ENCODE measurements at places on chromosomes 4 and X.
A peak's percentile ranks its signal among the peaks of the same experiment; 100 is the strongest.

DNA sequence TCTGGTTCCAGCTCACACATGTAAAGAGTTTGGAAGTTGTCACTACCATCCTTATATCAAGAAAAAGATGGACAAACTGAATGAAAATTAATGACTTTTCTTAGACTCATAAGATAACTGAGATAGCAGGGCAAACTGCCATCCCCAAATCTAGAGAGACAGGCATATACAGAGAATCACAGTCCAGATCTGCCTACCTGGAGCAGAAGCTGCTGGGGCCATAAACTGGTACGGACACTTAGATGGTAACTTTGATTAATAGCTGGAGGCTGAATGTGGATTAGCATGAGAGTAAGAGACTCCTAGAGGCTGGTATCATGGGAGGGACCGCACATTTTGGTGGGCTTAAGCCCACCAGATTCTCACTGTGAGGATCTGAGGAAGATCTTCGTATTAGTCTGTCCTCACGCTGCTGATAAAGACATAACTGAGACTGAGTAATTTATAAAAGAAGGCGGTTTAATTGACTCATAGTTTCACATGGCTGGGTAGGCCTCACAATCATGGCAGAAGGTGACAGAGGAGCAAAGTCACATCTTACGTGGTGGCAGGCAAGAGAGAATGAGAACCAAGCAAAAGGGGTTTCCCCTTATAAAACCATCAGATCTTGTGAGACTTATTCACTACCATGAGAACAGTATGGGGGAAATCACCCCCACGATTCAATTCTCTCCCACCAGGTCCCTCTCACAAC is 10.8 kb upstream of the POLA1 start:
- DNase-seq, result peak; percentile 2

DNA sequence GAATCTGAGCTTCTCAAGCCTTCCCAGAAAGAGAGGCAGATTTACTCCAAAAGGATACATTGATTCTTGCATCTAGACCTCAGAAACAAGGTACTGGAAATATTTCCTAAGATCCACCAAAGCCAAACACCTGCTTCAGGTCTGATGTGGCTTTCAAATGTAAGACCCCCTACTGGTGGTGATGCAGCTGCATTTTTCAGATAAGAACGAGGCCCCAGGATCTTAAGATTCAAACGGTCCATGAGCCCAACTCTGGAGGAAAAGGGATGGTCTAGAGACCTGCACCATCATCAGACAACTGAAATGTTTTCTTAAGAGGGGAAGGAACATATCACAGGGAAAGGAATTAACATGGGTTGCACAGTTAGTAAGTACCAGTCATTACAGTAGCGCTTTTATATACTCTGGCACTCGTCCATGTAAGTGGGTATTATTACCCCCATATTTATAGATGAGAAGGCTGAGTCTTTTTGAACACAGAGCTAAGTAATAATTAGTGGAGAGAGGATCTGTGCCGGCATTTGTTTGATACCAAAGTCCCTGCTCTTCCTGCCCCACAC is 73.7 kb downstream of the LEF1 start:
- no peak for DNase-seq

DNA sequence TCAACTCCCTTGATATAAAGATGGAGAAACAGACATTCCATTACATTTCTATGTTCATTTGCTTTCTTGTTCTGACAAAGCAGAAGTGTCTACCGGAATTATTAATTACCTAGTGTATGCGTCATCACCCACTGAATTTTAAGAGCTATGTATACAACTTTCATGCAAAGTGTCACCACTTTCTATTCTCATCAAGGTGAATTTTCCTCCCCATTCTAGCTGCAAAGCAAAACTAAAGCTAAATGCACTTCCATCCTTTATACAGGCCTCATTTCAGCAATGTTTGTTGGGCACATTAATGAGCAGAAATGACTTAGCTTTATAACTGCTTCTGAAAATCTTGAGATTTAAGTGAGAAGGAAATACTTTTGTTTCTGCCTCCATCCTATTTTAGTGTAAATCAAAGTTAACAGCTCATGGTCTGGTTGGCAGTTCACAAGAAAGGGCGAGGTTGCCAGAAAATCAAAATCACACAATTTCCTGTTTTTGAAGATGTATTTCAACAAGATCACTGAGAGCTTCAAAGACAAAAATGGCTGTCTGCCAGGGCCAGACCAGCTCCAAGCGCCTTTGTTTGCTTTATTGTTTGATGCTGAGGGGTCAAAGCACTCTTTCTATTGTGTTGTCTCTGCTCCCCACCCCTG is 7.2 kb upstream of the FAM9C start:
- DNase-seq, result no peak

DNA sequence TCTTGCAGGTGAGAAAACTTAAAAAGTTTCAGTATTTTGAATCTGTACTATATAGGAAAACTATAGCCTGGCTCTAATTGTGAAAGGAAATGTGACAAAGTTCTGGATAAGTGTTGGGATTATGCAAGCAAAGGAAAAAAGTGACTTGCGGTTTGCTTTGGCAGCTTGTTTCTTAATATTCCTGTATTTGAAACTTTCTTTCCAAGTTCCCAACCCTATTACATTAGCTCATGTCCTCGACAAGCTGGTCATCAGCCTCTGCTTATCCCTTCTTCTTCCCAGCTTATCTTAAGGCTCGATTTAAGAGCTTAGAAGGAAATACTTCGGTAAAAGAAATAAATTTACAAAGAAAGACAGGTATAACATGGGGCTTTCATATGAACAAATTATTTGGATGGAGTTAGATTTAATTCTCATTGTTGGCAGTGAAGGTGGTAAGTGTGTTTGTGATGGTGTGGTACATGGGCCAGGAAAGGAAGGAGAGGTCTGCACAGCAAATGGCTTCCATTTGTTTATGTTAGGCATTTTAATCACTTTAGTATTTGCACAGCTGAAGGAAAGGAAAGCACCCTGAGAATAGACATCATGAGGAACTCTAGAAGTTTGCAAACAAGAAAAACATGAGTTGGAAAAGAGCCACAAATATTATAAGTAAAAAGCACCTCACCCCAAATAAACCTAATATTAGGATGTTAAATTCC is 5.1 kb upstream of the MYOZ2 start:
- DNase-seq, result no peak

GRCh38 chrX:151973851-151974335 is 583 bp downstream of the GABRE start:
- no peak for DNase-seq

DNA sequence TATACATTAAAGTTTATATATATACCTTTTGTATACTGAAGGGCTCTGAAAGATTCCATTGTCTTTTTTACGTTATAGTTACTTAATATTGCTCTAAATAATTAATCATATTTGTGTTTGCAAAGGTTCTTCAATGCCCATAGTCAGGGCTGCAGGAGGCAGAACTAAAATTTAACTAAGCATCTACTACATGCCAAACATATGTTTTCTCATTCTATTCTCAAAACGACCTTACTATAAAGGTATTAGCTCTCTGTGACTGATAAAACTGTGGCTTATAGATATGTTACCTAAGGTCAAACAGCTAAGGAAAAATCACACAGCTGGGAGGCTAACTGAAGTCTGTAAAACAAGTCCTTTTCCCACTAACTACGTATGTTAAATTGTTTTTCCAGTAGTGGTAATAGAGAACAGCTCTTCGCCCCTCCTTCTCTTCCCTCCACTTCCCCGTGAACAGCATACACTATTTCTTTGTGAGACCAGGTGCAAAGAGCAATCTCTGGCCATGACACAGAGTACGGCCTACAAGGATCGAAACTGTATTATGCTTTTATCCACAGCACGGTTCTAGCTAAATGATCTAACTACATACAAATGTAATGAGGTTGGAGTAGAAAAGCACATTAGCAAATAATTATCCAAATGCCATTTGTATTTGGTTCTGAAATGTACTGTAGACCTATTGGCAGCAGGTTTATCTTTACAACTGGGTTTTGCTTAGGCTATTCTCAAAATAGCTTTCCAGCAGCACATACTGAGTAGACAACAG is 1.7 kb downstream of the CNOT6L start:
- DNase-seq, result no peak

GRCh38 chr4:26685250-26685649 is 101.4 kb downstream of the TBC1D19 start:
- DNase-seq, result no peak

- no peak for DNase-seq
Measured at GRCh38 chr4:6595897-6596537, 21.0 kb downstream of the MAN2B2 start.

GRCh38 chrX:96715481-96715880 is 30.8 kb downstream of the DIAPH2 start:
- no peak for DNase-seq

DNA sequence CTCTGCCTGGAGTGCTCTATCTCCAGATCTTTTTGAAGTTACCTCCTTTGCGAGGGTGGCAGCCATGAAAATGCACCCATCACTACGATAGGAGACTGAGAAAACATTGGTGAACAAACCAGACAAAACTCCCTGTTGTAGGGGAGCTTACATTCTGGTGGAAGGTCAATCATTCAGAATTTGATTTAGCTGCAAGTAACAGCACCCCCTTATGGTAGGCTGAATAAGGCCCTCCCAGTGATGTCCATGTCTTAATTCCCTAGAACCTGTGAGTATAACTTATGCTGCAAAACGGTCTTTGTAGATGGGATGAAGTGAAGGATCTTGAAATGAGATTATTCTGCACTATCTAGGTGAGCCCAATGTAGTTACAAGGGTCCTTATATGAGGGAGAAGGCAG is 5.6 kb upstream of the TEC start:
- no peak for DNase-seq

- no peak for DNase-seq
Measured at GRCh38 chrX:68087526-68087925, 345.8 kb downstream of the OPHN1 start.

DNA sequence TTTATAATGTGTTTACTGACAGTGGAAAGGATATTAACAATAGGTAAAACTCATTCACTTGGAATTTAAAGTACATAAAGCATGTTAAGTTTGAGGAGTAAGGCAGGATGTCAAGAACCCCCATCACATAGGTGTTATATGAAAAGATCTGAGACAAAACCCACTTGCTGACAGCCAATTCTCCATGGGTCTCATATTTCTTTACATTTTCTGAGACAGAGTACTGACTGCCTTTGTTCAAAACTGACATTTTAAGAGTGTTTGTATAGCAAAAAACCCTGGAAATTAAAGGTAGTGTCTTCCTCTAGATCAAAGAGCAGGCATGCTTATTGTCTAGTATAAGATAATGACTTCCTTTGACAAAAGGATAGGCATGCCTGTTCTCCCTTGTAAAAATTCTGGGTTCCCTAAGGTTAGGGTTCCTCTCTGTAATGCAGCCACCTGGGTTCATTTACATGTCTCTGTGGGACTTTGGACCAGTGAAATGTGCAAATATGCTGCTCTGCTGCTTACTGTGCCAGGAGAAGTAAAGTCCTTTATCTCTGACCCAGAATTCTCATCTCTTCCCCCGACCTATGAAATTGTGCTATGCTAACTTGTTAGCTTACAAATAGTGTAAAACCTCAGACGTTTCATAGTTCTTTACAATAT is 123.6 kb downstream of the PCDH18 start:
- no peak for DNase-seq

- no peak for DNase-seq
Measured at GRCh38 chr4:141133999-141134995, 1.0 kb upstream of the RNF150 start.

GRCh38 chr4:52704133-52704532 is 45.0 kb upstream of the USP46 start:
- no peak for DNase-seq

DNA sequence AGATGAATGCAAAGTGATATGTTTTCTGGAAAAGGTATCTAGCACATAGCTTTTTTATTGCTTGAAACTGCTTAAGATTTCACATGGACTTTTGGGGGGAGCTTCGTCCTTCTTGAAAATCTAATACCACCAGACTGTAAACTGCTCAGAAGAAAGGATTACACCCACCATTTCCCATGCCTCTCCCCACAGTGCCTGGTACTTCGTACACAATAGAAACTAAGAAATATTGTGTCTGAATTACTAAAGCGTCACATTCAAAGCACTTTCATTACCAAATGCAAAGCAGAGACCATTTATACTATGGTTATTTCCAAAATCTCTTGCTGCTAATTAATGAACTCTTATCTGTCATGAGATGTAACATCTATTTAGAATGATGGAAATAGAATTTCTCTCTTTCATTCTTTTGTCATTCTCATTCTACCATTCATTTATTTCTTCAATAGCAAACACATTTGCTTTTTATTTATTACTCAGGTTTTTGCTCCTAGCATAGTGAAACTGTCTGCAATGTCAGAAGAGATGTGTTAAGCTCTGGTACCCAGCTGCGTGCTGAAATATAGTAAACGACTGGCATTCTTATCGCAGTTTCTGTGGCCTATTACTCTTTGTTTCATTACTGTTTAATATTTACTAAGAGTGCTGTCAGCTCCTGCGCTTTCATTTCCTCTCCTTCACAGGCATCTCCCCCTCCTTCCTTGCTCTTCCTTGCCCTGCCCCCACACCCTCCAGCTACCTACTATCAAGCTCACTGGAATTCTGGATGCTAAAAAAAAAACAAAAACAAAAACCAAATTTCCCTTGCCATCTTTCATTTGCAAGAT is 51.4 kb upstream of the RAPGEF2 start:
- no peak for DNase-seq

- DNase-seq, result no peak
Measured at GRCh38 chr4:173506597-173507211, 23.3 kb downstream of the HAND2 start.

Data from activated CD4-positive, alpha-beta T cell treated with anti-CD3 and anti-CD28 coated beads for 24 hours (primary cell).